ENCODE measurements at places on chromosomes 6 and 20.
A peak's percentile ranks its signal among the peaks of the same experiment; 100 is the strongest.

DNA sequence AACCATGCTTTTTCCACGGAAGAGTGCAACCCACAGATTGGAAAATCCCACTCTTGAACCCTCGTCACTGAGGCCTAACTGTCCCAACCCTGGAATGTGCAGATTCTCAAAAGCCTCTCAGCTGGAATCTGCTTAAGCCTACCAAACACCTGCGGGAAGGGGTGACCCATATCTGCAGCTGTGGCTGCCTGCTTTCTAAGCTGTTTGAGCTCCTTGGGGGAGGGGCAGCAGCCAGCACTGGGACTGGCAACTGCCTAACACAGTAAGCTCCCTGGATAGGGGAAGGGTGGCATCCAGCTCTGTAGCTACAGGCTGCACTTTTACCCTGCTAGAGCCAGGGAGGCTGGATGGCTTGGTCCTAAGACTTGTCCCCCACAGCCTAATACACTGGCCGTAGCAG is 579.6 kb downstream of the COL12A1 start:
- no peak for DNase-seq

GRCh38 chr20:50037123-50037522 is 54.3 kb downstream of the SNAI1 start:
- no peak for DNase-seq

- DNase-seq, result no peak
Measured at GRCh38 chr20:54385746-54386145, 89.6 kb upstream of the DOK5 start.

- peak; percentile 99 for DNase-seq
Measured at GRCh38 chr6:170405311-170405975, 98.9 kb downstream of the FAM120B start.

- peak; percentile 76 for DNase-seq
Measured at GRCh38 chr6:5132731-5133130, 47.6 kb downstream of the PPP1R3G start.

DNA sequence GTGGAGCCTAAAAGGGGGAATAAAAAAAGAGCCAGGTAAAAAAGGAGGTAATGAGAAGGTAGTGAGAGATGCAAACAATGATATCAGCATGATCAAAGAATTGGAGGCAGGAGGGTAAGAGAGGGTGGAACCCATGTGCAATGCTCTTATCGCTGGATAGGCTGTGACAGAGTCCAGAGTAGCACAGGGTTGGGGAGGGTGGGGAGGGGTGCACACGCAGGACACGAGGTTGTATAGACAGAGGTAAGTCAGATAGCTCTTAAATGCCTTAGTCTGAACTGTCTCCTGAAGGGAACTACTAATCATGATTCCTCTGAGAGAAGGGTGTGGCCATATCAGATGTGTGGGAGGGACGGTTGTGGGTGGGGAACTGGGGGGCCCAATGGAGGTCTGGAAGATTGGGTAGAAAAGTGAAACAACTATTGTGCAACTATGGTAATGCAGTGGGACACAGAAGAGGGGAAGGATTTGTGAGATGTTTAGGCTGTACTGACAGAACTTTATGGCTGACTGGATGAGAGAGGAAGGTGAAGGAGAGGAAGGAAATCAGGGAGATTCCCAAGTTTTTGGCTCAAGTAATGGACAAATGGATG is 354.8 kb downstream of the BTBD9 start:
- no peak for DNase-seq

DNA sequence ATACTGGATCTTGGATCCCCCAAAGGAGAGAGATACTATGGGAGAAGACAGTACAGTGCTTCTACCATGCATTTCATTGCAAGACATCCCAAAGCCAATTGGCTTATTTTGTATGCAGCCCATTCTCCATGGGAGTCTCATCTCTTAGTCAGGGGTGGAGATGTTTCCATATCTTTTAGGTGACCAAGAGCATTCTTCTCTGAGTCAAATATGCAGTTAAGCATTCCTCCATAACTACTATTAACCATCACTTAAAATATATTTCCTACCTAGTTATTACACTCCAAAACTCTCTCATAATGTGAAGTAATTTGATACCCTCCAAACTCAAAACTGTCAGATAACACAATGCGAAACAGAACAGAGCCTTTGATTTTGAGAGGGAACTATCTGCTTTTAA is 542.6 kb downstream of the HDGFL1 start:
- DNase-seq, result peak; percentile 71

GRCh38 chr20:24737212-24737850 is 211.7 kb upstream of the CST7 start:
- no peak for DNase-seq

DNA sequence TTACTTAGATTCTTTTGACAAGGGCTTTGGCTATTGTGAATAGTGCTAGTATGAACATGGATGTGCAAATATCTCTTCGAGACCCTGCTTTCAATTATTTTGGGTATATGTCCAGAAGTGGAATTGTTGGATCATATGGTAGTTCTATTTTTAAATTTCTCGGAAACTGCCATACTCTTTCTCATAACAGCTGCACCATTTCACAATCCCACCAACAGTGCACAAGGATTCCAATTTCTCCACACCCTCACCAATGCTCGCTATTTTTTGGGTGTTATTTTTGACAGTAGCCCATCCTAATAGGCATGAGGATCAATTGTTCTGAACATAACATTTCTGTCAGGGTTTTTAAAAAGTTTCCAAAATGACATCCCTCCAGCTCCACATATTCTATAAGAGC is 69.2 kb upstream of the ESR1 start:
- DNase-seq, result no peak

DNA sequence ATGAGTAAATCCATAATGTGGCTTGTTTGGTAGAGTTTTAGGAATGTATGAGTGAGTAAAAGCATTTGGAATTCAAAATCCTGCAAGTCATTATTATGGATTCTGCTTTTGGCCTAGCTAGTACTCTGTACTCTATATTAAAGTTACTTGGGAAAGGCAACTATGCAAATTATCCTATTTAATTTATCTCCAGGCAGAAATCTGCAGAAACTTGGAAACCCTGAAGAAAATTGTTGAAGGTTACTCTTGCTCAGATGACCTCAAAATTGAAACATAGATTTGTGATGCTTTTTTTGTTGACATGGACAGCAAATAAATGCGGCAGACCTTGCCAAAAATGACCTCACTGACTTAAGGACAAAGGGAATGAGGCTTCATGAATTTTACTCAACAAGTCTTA is 477.1 kb upstream of the EYS start:
- DNase-seq, result peak; percentile 47

DNA sequence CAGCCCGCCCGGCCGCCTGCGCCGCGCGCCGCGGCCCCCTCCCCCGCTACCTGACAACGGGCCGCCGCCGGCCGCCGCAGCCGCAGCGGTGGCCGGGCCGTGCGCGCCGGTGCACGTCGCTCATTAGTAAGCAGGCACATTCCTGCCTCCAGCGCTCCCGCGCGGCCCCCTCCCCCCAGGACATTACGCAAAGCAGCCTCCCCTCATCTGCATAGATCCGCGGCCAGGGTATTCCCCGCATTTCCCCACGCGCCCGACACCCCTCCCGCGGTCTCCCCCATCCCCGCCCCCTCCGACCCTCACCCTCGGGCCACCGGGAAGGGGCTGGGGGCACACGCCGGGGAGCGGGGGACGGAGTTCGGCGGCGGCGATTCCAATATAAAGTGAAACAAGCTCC is at the start of gene HIVEP2:
Gene HIVEP2 (minus strand): TSS at position 128 of the 397 bp plus-strand sequence. CDS start 170,438 bp downstream, outside the sequence.
- peak; percentile 82 for DNase-seq

DNA sequence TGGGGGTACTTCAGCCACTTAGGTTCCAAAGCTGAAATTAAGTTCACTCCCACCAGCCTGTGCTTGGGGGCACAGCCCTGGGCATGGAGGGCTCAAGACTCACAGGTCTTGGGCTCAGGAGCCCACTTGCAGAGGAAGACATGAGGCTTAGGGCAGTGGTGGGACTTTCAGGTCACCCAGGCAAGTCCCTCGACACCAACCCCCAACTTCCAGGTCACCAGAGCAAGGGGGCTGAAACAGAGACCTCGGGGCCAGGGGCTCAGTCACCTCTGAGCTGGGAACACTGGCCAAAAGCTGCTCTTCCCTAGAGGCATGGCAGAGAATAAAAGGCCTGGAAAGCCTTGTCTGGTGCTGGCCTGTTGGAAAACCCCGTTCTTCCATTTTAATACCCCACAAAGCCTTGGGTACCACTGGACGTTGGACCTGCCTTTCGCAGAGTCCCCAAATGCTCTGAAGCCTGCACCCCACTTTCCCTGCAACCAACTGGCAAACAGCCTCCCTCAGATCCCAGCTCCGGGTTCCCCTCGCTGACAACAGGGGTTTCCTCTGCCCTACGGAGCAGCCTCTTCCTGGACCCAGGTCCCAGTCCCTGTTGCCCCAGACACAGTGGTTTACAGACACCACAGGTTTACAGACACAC is 160.9 kb upstream of the PMEPA1 start:
- no peak for DNase-seq

DNA sequence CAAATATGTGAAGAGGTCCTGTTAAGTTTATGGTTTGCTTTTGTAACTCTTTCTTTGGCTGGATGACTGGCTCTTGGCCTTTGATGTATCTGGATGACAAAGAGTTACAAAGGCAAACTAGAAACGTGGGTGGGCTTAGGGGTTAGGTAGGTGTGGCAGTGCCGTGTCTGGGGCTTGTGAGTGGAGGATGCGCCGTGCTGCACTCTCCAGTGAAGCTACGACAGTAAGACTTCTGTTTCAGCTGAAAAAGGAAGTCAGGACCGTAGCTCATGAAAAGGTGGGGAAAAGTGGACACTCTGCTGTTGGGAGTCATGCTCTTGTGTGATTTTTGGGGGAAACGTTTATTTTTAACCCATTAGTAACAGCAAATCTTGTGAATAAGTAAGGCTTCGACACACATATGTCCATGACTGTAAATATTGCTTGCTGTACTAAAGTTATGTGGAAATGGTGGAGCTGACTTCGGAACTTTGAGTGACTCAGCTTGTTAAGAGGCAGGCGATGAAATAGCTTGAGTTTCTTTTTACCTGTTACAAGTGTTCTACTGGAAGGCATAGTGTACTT is 45.6 kb downstream of the DUSP22 start:
- no peak for DNase-seq

DNA sequence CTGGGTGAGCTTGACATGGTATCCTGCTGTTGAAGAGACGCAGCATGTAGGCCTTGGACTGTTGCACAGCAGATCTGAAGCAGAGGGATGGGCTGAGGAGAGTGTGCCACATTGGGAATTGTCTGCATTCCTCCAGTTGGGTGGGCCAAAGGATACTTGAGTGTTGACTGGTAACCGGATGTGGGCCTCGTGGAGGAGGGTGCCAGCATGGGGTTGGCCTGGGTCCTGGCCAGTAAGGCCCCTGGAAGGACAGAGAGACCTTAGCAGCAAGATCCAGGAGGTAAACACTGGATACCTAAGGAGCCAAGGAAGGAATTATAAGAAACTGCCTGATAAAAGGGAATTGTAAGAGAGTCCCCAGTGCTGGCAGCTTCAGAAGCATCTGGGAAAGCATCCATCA is 76.9 kb downstream of the FIG4 start:
- peak; percentile 64 for DNase-seq

DNA sequence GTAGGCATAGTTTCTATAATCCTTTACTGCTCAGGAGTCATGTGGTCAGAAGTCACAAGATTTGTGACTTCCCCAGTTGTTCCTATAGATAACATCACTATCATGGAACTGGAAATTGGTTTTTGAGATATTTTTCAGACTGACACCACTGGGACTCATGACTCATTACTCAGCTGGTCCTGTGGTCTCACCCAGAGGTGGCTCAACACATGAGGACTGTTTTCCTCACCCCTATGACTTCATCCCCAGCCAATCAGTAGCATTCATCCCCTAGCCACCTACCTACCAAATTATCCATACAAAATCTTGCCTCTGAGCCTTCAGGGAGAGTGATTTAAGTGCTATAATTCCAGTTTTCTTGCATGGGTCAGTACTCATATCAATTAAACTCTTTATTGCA is 1217.7 kb downstream of the EPHA7 start:
- peak; percentile 4 for DNase-seq

DNA sequence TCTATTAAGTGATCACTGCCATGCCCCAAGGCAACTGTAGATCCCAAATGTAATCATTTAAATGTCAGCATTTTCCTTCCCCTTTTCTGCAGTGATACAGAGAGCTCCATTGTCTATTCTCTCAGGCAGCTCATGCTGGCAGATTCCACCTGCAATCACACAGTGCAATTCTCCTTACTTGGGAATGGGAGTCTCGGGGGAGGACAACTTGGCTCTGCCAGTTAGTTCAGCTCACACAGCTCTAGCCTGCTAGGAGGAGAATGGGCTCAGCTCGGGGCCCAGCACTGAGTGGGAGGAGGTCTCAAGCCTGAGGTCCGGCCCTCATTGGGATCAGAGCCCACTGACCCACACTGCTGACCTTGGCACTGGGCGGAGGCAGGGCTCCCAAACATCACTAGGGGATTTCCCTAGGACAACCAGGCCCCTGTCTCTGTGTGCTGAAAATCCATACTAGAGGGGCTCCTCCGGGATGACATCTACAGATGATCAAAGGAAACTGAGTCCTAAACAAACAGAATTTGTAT is 109.2 kb upstream of the ASF1A start:
- DNase-seq, result no peak

GRCh38 chr20:427401-427800 is 19.3 kb downstream of the RBCK1 start:
- no peak for DNase-seq

DNA sequence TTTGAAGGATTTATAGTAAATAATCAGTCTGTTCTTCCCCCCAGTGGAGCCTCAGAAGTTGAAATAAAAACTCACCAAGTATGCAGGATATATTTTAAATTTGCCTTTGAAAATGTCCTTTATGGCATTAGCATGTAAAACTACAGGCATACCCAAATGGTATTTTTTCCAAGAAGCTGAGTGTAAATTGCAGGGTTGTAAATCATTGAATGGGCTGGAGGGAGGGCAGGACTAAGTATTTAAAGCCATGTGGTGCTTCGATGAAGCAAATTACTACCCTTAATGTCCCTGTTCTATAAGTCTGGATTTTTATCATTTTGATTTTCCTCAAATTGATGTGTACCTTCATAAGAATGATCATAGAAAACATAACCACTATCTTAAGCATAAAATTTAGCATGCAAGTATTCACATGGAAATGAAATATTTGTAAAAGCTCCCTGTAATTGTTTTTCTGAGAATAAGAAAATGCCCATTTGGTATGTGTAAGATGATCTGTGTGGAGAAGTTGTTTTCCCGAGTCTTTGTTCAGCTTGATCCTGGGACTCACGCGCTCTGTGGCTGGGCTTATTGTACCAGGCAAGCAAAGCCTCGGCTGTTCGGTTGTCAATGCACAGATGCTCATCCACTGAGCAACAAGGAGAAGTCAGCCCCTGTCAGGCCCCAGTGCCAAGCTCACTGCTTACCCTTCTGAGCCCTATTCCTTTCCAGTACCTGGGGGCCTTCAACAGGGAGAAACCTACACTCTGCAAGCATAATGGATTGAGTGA is 66.7 kb downstream of the CD164 start:
- DNase-seq, result no peak

- no peak for DNase-seq
Measured at GRCh38 chr6:143963158-143963919, 44.7 kb downstream of the PLAGL1 start.

GRCh38 chr6:143545165-143545564 is 33.6 kb upstream of the FUCA2 start:
- no peak for DNase-seq
